ENCODE measurements at places on chromosomes 5 and 9. TPM values are rescaled to one million over a fixed set of nuclear protein-coding genes. Genes with fewer than 3 reads are reported as not detected.
A peak's percentile ranks its signal among the peaks of the same experiment; 100 is the strongest.

GRCh38 chr9:114928136-114928535 is 2.3 kb downstream of the TNFSF8 start:
- no peak for DNase-seq
- no peaks in the 10 kb centered on the region for H3K27me3 ChIP-seq
- H3K4me1 ChIP-seq, result peaks cover 62% of the 10 kb centered on the region
- peaks cover 38% of the 10 kb centered on the region for H3K36me3 ChIP-seq
- H3K27ac ChIP-seq, result peak overlapping the region; percentile 98

- no peak for DNase-seq
- no peak overlapping the region for H3K4me3 ChIP-seq
- H3K27ac ChIP-seq, result no peak overlapping the region
- no peaks in the 10 kb centered on the region for H3K36me3 ChIP-seq
- H3K27me3 ChIP-seq, result no peaks in the 10 kb centered on the region
Observed at GRCh38 chr5:117805058-117805457, 1183.3 kb downstream of the DTWD2 start.

The CER1 gene
- not detected for total RNA-seq

DNA sequence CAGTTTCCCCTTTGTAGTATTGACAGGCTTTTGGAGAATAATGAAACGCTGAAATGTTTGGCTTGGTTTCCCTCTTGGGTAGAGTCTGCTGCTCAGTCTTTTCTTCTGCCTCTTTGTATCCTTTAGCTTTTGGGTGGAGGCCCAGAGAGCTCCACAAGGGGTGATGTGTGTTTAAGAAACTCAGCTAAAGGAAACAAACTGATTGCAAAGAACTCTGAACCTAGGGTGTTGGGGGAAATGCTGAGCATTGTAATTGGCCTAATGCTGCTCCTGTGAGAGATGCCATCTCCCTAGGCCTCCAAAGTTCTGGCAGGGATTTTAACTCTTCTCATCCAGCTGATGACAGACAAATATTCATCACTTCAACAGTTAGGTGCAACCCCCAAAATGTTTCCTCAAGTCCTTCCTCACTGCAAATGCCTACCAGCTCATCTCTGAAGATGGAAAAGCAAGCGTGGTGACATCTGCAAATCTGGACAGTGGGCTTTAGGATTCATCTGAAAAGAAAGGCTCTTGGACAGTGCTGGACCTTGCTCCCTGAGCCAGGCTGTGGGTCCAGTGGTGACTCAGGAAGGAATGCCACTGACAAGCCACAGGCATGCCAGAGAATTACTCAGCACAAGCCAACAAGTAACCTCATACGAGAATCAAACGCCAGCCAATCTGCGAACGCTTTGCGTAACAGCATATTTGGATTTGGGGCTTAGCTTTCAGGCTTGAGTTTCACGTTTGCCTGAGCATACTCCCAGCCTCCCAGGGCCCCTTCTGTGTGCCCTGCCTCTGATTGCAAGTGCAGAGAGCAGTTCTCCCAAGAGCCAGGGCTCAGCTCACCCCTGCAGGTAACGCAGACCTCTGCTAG is 30.5 kb upstream of the ZSWIM6 start:
- no peak for DNase-seq
- H3K27ac ChIP-seq, result no peak overlapping the region
- H3K36me3 ChIP-seq, result no peaks in the 10 kb centered on the region
- H3K4me1 ChIP-seq, result peaks cover 8% of the 10 kb centered on the region
- no peak overlapping the region for H3K4me3 ChIP-seq

DNA sequence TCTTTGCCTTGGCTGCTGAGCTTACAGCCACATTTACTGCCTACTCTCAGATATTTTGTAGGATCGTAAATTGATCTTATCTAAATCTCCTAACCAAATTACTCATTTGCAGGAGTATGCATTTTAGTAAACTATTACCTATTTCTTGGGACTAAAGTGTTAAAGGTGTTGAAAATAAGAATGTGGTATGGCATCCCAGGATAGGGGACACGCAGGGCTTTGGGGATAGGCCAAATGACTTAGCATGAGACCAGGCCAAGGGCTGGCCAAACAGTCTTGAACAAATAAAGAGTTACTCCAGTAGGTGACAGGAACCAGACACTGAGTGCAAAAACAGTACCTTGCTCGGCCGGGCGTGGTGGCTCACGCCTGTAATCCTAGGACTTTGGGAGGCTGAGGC is 25.1 kb downstream of the TBC1D2 start:
- H3K27ac ChIP-seq, result no peak overlapping the region
- no peaks in the 10 kb centered on the region for H3K4me1 ChIP-seq
- no peaks in the 10 kb centered on the region for H3K27me3 ChIP-seq
- no peak for DNase-seq
- peaks cover 2% of the 10 kb centered on the region for H3K36me3 ChIP-seq

The PRUNE2 gene
- total RNA-seq, result 0.38 TPM

The CYLC2 gene
- not detected for total RNA-seq

DNA sequence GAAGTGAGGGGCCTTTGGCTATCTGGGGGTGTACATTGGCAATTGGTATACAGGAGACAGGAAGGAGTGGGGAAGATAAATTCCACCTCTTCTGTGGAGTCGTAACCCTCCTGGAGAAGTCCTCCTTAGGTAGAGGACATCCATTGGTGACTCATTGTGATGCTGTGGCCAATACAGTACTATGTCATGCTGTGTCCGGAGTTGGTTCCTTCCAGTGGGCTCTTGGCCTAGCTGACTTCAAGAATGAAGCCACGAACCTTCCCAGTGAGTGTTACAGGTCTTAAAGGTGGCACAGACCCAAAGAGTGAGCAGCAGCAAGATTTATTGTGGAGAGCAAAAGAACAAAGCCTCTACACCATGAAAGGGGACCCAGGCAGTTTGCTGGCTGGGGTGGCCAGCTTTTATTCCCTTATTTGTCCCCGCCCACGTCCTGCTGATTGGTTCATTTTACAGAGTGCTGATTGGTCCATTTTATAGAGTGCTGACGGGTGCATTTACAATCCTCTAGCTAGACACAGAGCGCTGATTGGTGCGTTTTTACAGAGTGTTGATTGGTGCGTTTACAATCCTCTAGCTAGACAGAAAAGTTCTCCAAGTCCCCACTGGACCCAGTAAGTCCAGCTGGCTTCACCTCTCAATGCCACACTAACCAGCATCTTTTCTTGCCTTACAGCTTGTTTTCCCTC is 37.3 kb upstream of the FBP1 start:
- H3K27ac ChIP-seq, result no peak overlapping the region
- H3K4me3 ChIP-seq, result no peak overlapping the region
- H3K27me3 ChIP-seq, result peaks cover 16% of the 10 kb centered on the region
- no peak for DNase-seq
- no peaks in the 10 kb centered on the region for H3K36me3 ChIP-seq

DNA sequence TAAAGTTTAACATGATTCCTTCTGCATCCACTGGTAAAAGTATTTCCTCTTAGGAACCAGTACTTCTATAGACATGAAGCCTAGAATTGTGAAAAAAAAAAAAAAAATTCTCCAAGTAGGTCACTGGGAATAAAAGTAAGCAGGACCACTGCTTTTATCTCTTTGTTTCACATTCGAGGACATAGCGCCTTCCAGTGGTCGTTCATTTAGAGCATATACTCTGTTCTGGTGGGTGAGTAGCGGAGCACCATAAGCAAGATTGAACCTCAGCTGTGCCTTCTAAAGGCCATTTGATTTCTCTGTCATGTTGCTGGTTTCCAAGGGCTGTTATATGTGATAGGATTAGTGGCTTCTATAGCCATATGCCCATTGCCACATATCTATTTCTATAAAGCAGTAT is 393.1 kb downstream of the TMEM232 start:
- H3K27ac ChIP-seq, result no peak overlapping the region
- peak; percentile 26 for DNase-seq
- H3K4me1 ChIP-seq, result no peaks in the 10 kb centered on the region
- no peaks in the 10 kb centered on the region for H3K36me3 ChIP-seq

DNA sequence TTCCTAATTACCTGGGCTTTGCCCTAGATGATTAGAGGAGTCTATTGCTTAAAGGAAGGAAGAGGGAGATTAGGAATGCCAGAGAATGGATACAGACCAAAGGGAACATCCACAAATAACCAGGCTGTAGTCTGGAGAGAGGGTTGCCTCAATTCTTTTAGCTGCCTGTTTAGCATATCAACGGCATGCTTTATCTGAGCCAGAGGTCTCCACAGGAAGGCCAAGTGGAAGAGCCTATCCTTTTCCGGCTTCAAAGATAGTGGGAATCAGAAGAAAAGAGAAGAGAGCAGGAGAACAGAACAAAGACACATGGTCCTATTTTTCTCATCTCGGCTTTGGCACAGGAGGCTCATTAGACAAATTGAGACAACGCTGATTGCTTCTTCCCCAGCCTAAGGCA is 142.4 kb downstream of the NMUR2 start:
- H3K36me3 ChIP-seq, result no peaks in the 10 kb centered on the region
- H3K4me1 ChIP-seq, result no peaks in the 10 kb centered on the region
- no peak overlapping the region for H3K4me3 ChIP-seq
- no peak for DNase-seq

DNA sequence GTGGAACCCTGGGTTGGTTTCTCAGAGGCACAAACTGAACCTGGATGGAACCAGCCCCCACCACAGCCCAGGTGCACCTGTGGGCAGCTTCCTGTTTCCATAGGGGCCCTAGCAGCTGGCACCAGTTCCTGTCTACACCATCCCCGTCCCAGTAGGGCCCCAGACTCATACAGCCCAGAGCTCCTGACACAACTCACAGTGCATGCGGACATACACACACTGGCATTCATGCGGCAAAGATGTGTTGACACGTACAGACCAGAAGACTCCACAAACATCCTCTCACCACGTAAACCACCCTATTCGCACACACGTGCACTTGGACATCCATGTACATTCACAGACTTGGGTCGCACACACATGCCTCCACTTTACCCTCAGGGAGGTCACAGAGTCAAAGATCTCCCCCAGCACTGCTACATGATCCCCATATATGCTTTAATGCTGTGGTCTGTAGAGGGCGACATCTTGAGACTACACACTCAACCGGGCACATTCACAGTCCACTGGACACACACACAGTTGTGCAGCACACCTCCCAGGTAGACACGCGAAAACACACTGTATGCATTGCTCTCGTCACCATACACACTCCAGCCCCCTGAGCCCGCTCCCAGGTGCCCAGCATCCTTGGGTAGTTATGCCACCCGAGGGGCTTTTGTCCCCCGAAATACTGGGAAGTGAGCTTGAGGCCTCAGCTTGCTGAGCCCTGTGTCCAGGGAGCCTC is 22.4 kb downstream of the CXXC5 start:
- peak overlapping the region; percentile 79 for H3K27ac ChIP-seq
- H3K27me3 ChIP-seq, result no peaks in the 10 kb centered on the region
- peaks cover 48% of the 10 kb centered on the region for H3K4me1 ChIP-seq
- H3K4me3 ChIP-seq, result peak overlapping the region; percentile 79

- H3K36me3 ChIP-seq, result no peaks in the 10 kb centered on the region
- peaks cover 57% of the 10 kb centered on the region for H3K27me3 ChIP-seq
- no peak for DNase-seq
- H3K27ac ChIP-seq, result no peak overlapping the region
- no peak overlapping the region for H3K4me3 ChIP-seq
Observed at GRCh38 chr9:89177012-89177943, 1.3 kb downstream of the SHC3 start.

GRCh38 chr5:116492016-116492623 is 82.5 kb downstream of the SEMA6A start:
- no peaks in the 10 kb centered on the region for H3K27me3 ChIP-seq
- peaks cover 14% of the 10 kb centered on the region for H3K4me1 ChIP-seq
- no peaks in the 10 kb centered on the region for H3K36me3 ChIP-seq
- DNase-seq, result peak; percentile 41
- no peak overlapping the region for H3K4me3 ChIP-seq

DNA sequence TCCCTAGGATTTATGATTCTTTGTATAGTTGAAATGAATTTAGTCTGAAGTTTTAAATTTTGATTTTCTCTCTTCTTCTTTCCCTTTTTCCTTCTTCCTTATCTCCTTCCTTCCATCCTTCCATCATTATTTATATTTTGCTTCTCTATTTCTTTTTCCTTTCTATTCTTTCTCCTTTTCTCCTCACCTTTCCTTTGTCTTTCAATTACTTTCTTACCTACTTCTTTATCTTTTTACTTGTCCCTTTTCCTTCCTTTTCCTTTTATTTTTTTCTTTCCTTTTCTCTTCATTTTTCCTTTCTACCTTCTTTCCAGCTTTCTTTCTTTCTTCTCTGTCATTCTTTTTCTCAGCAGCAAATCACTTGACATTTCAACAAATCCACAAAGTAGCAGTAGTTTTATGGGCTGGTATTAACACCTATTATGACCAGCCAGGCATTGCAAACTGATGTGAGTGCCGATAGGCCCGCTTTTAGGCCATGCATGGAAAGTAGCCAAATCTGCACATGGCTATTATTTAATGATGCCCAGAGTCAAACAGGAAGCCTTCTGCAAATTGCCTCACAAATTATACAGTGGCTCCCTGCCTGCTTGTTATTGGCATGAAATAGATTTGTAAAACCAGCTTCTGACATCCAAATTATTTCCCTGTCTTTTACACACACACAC is 37.1 kb upstream of the NR3C1 start:
- no peak for DNase-seq
- no peak overlapping the region for H3K27ac ChIP-seq
- no peak overlapping the region for H3K4me3 ChIP-seq
- no peaks in the 10 kb centered on the region for H3K36me3 ChIP-seq
- H3K27me3 ChIP-seq, result no peaks in the 10 kb centered on the region
- H3K4me1 ChIP-seq, result peaks cover 24% of the 10 kb centered on the region

The PKD2L2 gene
- not detected for total RNA-seq

The ZNF883 gene
- total RNA-seq, result 1.6 TPM

DNA sequence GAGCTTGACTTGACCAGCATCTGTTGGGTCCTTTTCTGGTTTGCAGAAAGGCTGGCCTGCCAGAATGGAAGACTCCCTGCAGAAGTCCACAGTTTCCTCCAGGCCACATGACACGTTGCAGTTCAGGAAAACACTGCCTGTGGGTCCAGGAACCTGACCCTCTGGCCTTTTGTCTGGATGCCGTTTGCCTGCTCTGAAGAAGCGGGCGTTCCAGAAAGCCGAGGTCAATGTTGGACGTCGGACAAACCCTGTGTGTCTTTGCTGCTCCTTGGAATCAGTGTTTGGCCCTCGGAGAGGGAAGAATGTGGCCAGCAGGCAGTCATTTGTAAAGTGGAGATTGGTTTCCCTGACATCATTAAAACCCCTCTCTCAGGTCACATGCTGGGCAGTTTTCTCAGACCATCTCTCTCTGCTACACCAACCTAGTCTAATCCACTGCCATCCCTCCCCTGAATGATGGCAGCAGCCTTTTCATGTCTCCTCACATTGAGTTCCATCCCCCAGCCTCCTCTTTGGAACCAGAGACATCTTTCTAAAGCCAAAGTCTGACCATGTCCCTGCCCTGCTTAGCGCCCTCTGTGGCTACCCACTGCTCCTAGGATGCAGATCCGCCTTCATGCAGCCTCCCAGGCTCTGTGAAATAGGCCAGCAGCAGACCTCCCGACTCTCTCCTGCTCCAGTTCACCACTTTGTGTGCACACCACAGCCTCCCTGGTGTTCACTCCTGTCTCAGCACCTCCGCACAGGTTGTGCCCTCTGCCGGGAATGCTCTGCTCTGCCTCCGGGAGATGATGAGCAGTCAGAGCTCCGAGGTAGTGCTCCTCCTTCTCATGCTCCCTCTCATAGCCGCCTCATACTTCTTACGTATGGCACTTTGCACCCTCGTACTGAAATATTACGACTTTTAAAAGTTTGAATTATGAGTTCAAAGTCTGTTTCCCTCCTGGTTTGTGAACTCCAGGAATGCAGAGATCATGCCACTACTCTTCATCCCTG is 75.6 kb downstream of the RALGPS1 start:
- peaks cover 27% of the 10 kb centered on the region for H3K4me1 ChIP-seq
- H3K36me3 ChIP-seq, result peaks cover 2% of the 10 kb centered on the region
- H3K27ac ChIP-seq, result no peak overlapping the region
